ENCODE measurements at places on chromosomes 2 and 18. TPM values are rescaled to one million over a fixed set of nuclear protein-coding genes. Genes with fewer than 3 reads are reported as not detected.
A peak's percentile ranks its signal among the peaks of the same experiment; 100 is the strongest.

The KLHL41 gene
- total RNA-seq = 0.07 TPM

DNA sequence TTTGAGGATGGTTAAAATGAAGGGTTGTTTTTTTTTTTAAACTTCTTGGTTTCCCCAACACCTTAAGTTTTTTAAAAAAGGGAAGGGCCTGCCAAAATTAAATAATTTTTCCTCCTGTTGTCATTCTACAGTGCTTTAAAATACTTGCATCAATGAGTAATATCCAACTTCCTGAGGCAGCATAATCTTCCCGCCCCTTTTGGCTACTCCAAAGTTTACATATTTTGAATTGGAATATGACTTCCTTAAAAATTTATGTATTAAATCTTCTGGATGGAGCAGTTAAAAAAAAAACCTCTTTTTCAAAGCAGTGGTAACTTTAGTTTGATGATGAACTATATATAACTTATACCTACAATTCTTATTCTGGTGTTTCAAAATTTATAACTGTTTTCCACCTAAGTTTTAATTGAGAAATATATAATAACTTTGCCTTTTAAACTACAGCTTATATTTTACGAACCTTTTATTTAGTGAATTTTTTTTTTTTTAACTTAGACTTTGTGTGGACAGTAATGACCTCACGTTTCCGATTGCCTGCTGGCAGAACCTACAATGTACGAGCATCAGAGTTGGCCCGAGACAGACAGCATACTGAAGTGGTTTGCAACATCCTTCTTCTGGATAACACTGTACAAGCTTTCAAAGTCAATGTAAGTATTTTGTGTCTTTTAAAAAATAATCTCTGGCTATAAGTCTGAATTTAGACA, 49.8 kb downstream of the PTPN4 start:
- no peak for DNase-seq

GRCh38 chr2:28580078-28580477, 84.2 kb downstream of the PLB1 start:
- no peak for DNase-seq

- peak; percentile 66 for DNase-seq
Observed at GRCh38 chr2:227655454-227655853, 11.2 kb upstream of the SCYGR5 start.

DNA sequence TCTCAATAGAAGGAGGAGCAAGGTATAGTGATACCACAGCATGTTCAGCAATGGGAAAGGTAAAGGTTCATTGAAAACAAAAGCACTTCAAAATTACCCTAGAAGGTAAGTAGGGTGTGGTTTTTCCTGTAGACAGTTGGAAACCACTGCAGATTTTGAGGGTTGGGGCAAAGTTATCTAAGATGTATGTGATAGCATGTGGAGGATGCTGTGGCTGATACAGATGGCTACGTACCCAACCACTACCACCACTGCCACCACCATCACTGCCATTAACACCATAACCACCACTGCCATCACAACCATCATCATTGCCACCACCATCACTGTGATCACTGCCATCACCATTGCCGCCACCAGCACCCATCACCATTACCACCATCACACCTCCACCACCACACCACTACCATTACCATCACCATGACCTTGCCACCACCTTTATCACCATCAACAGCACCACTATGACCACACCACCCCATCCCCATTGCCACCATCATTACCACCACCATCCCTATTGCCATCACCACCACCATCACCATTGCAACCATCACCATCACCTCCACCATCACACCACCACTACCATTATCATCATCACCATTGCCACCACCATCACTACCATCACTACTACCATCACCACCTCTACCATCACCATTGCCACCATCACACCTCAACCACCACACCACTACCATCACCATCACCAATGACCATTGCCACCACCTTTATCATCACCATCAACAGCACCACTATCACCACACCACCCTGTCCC, 3.7 kb downstream of the TMSB10 start:
- no peak for DNase-seq

The DPP10 gene
- 0.06 TPM for total RNA-seq

GRCh38 chr18:11119550-11119949, 29.8 kb downstream of the PIEZO2 start:
- DNase-seq = no peak

DNA sequence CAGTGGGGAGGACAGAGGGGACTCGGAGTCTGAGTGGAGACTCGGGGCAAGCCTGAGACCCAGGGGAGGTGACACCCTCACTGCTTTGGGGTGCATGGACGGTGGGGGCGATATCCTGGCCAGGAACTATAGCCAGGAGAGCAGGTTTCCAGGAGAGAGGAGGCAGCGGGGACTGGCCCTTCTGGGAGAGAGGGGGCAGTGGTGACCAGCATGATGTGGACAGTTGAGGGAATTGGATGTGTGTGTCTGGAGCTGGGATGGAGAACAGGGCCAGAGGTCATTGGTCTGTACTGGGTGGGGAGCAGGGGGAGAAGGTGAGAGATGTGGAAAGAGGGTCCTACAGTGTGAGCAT, 63.6 kb downstream of the ACKR3 start:
- DNase-seq = no peak

DNA sequence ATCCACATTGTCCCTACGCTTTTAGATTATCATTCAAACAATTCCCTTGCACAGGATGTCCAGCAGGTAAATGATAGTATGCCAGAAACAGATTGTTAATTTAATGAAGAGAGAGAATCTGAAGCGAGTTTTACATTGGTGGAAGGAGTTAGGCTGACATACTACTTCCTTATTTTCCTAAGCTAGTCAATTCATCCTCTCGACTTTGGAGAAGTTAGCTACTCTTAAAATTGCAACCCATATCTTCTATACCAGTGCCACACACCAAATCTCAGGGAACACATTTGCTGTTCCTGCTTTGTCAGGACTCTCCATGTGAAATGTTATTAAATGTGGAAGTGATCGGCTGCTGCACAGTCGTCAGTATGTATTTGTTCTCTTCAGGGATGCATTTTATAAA, 249.2 kb downstream of the NAPG start:
- DNase-seq = no peak

DNA sequence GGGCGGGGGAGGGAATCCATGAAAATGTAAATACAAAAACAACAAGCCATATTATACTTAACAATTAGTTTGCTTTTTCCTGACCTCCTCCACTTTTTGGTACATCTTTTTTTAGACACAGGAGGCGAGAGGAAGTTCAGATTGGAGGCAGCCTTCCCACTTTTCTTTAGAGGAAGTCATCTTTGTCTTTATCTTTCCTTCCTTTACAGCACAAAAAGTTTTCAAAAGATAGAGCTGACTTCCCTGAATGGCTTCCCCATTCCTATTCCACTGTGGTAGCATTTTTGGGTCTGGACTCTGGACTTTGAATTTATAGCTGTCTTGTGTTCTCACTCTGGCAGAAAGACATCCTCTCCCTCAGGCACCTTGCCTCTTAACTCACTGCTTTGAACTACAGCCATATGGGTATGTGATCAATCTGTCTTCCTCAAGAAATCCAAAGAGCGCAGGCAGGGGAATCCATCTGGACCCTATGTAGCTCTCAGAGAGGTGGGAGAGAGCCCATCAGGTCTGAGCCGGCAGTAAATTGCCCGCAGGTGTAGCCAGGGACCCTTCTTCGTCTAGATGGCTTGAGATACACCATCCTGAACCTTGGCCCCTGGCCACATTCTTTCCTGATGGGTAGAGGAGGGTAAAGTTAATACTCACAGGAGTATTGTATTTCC, 101.9 kb downstream of the AQP4 start:
- no peak for DNase-seq

DNA sequence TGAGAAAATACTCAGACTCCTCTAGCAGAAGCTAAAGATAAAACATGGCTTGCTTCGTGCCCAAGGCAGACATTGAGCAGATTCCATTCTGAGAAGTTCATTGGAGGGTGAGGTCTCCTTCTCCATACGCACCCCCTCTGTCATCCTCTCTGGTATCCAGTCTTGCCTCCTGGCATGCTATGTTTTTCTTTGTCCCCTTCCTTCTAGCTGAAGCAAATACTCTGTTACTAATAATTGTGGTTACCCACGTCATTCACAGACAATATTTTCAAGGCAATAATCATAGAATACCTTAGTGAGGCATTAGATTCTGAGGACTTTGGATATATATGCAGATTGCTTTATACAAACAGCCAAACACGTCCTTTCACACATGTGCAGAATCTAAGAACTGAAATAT, 66.2 kb upstream of the KLF7 start:
- no peak for DNase-seq

DNA sequence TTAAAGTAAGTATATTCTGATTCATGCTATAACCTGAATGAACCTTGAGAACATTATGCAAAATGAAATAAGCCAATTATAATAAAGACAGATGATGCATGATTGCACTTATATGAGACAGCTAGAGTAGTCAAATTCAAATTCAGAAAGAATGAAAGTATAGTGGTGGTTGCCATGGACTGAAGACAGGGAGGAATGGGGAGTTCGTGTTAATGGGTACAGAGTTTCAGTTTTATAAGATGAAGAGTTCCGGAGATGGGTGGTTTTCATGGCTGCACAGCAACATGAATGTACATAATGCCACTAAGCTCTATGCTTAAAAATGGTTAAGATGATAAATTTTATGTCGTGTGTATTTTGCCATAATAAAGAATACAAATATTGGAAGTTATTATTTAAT, 751.2 kb downstream of the TSN start:
- DNase-seq = no peak

- DNase-seq = peak; percentile 70
Observed at GRCh38 chr18:32974421-32975162, 201.8 kb upstream of the KLHL14 start.

The NAT8 gene
- not detected for total RNA-seq

- no peak for DNase-seq
Observed at GRCh38 chr2:120712180-120712681, 23.4 kb upstream of the GLI2 start.

The C2orf66 gene
- total RNA-seq = not detected

- no peak for DNase-seq
Observed at GRCh38 chr2:36445185-36445866, 89.7 kb downstream of the CRIM1 start.

The GATA6 gene
- total RNA-seq = 1.2 TPM

The CDKL4 gene
- 0.23 TPM for total RNA-seq

DNA sequence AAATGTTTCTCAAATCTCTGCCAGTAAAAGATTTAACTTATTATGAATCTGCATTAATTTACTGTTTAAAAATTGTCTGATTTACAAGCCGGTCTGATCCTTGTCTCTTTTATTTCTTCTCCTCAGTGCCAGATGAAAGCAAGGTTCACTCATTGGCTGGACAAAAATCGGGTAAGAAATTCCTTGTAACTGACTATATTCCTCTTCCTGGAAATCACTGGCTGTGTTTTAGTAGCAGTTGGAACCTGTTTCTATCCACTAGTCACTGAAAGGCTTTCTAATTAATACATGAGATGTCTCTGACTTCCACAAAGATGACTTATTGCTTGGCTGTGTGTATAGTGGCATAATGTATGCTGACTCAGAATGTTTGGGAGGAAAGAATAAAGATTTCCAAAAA, 436.6 kb upstream of the NRP2 start:
- no peak for DNase-seq

The ST8SIA3 gene
- total RNA-seq = not detected

The AGXT gene
- total RNA-seq = not detected

- DNase-seq = no peak
Observed at GRCh38 chr2:215189393-215189792, 51.0 kb upstream of the ABCA12 start.

The SLC40A1 gene
- total RNA-seq = 5.8 TPM

The GALNT3 gene
- 28.7 TPM for total RNA-seq

The AQP12A gene
- total RNA-seq = not detected

DNA sequence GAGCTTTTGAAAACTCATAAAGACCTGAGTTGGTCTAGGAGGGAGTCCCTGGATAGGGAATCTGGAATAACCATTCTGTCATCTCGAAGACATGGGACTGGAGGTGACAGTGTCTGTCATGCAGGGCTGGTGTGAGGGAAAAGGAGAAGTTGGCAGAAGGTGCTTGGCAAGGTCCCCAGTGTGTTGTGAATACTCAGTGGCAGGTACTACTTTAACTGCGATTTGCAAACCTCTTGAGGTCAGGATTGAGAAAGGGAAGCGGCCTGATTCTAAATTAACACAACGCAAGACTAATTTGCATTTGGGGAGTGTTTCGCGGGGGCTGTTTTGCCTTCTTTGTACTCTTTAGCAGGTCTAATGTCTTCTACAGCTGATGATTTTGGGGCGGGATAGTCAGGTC, 77.0 kb upstream of the TMEM200C start:
- DNase-seq = no peak

DNA sequence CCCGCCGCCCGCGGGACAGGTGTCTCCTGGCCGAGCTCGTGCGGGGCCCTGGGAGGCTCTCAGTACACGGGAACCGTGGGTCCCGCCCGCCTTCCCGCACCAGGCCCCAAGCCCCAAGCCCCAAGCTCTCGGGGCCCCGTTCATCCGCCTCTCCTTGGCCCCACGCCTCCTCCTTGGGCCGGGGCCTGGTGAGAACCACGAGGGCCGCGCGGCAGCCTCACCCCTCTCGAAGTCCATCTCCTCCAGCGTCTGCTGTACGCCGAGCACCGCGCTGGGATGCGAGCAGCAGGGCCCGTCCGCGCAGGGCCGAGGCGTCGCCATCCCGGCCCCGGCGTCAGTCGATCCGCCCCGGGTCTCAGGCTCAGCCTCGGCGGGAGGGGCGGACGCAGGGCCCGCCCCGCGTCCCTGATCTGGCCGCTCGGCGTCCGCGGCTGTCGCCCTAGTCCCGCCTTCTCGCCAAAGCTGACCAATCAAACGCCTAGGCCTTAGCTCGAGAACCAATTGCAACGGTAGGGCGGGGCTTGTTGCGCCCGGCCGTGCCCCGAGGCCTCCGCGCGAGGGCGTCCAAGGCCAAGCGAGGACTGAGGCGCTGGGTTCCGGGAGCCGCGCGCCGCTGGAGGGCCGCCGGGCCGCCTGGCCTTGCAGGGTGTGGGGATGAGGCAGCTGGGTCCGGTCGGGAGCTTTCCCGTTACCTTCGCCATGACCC, at the start of gene ANKRD39:
ANKRD39 (minus strand) TSS at position 350 of the 706 bp plus-strand sequence; CDS start at position 321, 29 bp downstream.
- DNase-seq = peak; percentile 68

- no peak for DNase-seq
Observed at GRCh38 chr2:147660680-147661079, 184.1 kb upstream of the ACVR2A start.

DNA sequence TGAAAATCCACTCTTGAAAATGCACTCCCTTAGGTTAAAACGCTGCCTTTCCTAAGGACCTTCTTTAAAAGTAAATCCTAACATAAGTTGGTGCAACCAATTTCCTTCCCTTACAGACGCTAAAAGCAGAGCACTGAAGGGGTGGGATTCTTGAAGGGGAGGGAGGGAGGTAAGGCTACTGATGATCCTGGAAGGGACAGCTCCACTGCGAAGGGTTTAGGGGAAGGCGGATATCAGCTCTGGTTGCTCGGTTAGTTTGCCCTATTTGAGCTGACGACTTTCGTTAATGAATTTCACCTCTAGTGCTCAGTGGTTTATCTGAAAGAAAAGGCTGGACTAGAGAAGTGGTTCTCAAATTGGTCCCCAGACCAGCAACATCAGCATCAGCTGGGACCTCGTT, 49.7 kb upstream of the SIGLEC15 start:
- DNase-seq = no peak

The ACTG2 gene
- total RNA-seq = not detected

DNA sequence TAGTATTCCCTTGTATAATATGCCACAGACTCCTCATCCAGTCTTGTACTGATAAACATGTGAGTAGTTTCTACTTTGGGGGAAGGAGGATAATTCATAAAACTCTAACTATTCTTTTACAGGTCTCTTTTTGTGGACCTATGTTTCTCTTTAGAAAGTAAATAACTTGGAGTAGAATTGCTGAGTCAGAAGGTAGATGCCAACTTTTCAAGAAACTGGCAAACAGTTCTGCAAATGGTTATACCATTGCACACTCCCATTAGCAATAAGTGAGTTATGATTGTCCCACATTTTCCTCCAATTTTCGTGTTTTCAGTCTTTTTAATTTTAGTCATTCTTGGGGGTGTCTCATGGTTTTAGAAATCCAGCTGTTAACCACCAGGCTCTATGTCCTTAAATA, 477.2 kb upstream of the LRRTM4 start:
- no peak for DNase-seq

All from epithelial cell of proximal tubule (primary cell).